ENCODE measurements at places on chromosomes 12 and 14.

DNA sequence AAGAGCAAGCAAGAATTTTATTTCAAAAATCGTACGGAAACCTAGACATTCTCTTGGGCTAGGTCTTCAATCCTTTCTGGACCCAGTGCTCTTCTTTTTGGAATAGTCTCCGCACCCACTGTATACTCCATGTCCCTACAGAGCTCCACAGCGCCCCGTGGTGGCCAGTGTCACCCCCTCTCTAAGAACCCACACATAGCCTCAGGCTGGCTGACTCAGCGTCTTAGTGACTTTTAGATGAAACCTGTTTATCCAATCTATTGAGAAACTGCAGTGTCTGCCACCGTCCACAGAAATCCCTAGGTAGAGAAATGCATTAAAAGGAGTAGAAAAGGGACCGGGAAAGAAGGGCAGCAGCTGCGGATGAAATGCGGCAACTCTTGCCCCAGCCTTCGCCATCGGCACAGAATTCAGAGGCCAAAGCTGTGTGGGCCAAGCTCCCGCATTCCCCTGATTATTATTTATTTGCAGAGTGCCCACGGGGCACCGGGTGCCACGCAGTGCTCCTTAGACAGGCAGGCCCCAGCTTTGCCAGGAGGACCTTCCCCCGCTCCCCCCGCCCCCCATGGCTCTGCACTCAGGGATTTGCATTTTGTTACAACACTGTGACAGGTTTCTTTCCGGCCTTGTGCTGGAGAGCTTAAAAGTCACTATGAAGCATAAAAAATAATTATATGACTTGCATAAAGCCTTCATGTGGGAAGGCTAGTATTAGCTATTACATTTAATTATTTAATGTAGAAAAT is 170.1 kb upstream of the FKBP4 start:
- no peak for DNase-seq

DNA sequence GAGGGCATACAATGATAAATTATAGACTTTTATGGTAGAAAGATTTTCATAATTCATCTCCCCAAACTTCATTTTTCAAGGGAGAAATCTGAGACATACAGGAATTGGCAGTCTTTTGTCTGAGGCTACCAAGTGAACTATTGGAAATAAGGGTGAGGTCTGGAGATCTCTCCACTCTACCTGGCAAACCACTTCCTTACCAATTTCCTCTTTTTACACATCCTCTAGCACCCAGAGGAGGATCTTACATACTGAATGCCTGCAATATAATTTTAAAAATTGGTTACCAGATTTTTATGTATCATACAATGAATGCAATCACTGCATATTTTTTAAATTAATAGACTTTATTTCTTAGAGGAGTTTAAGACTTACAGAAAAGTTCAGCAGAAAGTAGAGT is 6.6 kb downstream of the PDE6H start:
- no peak for DNase-seq

- no peak for DNase-seq
Observed at GRCh38 chr12:4307593-4308333, 13.2 kb upstream of the TIGAR start.

- no peak for DNase-seq
Observed at GRCh38 chr14:71883094-71883493, 49.1 kb upstream of the RGS6 start.

DNA sequence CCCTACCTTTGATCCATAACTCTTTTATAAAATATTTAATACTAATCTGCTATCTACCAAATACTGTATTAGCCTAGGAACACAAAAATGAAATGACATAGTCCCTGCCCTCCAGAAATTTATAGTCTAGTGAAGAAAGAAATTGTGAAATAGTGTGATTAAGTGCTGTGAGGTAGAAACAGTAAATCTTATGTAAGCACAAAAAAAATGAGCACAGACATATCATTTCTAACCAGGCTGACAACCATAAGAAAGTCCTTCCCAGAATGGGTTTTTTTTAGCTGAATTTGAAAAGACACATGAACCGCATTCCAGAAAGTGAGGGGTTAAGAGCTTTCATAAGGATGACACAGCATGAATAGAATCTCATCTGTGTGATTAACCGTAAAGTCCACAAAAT is 145.9 kb downstream of the SOX5 start:
- DNase-seq = no peak

DNA sequence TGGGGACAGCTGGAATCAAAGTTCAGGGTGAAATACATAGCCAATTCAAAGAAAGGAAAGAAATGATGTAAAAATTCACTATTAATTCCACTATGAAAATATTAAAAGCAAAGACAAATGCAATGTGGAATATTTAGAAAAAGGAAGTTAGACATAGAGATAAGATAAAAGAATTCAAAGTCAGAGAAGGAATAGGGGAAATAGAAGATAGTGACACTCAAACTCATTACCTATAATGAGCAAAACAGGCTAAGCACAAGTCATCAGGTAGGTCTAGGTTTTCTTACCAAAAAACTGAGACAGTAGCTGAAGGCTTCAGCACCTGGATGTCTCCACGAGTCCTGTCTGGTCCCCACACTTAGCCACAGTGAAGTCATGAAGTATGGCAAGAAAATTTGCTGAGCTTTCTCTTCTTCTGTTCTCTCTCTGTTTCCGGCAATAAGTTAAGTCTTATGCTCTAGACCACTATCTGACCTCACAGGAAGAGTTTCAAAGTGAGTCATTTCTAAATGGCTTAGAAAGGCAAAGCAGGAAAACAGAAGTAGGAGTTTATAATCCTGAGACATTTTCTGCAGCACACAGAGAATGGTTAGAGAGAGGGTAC is at the start of gene C3AR1:
Gene C3AR1 (minus strand): TSS at position 369 of the 604 bp plus-strand sequence. CDS start 6,174 bp downstream, outside the sequence.
- peak; percentile 13 for DNase-seq

DNA sequence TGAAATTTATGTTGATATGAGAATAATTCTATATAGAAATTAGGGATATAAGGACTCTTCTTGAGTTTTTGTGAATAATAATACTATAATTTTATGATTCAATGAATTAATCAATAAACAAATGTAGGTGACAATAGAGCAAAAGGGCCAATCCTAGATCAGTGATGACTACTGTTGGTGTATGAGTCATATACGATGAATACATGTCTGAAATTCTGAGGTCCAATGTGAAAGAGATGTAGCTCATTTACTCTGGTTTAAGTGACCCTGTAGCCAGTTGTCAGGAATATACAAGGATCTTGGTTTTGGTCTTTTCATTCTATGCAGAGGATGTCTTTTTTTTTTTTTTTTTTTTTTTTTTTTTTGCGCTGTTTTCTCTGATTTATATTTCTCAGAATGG is 72.1 kb upstream of the RTL1 start:
- no peak for DNase-seq

- DNase-seq = no peak
Observed at GRCh38 chr14:63909984-63910383, 57.2 kb downstream of the SYNE2 start.

DNA sequence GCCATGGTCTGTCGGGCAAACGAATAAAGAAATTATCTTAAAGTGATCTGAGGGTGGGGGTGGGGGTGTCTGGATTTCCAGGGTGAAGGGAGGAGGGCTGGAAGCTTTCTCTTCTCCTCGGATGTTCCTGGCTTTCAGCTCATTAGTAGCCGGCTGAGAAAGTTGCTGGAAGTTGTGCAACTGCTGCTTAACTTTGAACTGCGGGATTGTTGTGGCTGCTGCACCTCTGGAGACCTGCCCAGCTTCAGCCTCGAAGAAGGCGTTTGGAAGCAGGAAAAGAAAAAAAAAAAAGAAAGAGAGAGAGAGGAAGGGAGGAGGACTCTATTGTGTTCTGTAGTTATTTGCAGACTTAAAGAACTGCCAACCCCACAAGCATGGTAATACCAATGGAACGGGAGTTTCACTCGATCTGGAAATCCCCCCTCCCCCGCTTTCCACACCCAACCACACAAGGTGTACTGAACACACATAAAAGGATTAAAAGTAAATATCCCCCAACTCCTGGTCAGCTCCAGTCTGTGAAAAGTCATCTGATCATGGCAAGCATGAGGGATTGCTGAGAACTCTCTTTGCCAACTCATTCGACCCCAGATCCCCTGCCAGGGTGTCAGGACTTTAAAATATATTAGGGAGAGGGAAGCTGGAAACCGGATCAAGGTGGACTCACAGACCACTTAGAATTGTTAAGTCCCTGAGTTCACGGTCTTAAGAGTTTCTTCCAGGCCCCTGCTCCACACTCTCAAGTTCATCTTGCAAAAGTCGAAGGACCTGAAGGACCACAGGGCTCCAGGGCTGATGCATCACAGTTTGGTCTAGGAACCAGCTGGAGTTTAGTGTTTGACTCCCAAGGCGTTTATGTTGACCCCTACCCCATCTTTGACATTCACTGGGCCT is at the start of gene RASSF9:
Gene RASSF9 (minus strand): TSS at position 213 of the 894 bp plus-strand sequence. CDS start 208 bp downstream, at position 5.
- DNase-seq = no peak

DNA sequence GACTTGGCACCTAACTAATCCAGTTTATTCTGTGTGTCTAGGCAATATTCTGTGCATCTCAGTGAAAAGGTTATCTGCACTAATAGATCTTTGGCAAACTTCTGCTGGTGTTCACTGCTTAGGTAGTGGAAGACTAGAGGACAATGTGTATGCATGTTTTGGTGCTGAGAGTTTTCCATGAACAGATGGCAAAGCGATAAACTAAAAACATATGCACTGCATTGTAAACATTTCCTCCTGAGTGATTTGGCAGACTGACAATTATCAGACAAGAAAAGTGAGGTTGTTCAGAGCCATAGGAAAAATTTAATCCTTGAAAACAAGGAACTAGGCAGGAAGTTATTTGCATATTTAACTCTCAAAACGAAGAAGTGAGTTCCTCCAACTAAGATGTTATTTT is 400.4 kb downstream of the ATP23 start:
- no peak for DNase-seq

DNA sequence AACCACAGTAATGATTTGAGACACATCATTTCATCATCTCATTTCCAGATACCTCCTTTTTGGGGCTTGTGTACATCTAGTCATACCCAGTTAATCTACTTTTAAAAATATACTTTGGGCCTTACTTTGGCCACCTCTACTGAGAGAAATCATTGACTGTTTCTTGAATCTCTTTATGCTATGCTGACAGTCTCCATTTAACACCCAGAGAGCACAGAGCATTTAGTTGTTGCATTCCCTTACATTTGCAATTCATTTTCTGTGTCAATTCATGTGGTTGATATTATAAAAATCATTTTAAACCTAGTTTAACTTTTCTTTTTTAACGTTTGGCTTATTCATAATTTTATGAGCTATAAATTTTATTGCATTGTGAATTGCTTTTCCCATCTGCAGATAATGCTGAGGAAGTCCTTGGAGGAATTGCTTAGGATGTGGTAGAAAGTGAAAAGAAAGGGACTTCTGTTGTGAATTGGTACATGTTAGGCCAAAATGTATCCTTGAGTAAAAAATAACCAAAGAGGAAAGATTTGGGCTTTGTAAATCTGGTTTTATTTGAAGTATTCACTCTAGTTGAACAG is 17.0 kb upstream of the SLC15A5 start:
- DNase-seq = no peak

DNA sequence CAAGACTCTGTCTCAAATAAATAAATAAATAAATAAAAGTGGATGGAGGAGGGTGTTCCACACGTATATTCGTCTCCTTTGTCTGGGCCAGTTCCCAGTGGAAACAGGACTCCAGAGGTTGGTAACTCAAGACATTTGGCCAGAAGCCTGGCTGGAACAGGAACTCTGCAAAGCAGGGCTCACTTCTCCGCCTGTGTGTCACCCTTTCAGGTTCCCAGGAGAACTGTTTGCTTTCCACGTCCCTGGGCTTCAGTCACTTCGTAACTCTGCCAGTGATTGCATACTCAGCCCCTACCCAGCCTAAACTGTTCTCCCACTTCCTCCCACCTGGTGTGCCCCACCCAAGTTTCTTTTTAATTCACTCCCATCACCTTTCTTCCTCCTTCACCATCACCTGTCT is 7.0 kb upstream of the UBE2N start:
- no peak for DNase-seq

DNA sequence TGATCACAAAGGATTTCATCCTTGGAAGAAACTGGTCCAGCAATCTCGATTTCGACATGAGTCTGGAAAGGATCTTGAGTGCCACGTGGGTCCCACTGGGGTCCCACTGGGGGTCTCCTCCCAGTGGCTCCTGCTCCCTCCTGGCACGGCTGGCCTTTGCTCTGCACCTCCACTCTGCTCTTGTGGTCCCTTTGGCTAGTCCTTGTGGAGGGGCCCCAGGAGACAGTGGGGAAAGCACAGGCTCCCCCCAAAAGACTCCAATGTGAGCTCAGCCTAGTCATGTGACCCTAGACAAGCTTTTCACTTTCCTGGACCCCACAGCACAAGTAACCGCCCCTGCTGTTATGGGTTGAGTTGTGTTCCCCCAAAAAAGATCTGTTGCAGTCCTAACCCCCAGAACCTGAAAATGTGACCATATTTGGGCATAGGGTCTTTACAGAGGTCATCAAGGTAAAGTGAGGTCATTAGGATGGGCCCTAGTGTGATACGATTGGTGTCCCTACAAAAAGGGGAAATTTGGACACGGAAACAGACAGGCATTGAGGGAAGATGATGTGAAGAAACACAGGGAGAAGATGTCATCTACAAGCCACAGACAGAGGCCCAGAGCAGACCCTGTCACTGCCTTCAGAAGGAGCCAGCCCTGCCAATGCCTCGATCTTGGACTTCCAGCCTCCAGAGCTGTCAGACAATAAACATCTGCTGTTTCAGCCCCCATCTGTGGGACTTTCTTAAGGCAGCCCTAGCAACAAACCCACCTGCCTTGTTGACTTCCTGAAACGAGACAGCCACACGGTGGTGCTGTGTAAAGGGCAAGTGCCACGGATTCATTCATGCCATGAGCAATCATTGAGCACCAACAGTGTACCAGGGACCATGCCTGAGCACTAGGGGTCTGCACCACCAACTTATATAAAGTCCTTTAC is 23.8 kb upstream of the PPP2R5C start:
- DNase-seq = peak; percentile 33

- DNase-seq = no peak
Observed at GRCh38 chr12:124734224-124734788, 129.4 kb downstream of the SCARB1 start.

- no peak for DNase-seq
Observed at GRCh38 chr12:81022531-81022930, 55.3 kb upstream of the ACSS3 start.

- no peak for DNase-seq
Observed at GRCh38 chr12:17215759-17216570, 610.0 kb upstream of the LMO3 start.

DNA sequence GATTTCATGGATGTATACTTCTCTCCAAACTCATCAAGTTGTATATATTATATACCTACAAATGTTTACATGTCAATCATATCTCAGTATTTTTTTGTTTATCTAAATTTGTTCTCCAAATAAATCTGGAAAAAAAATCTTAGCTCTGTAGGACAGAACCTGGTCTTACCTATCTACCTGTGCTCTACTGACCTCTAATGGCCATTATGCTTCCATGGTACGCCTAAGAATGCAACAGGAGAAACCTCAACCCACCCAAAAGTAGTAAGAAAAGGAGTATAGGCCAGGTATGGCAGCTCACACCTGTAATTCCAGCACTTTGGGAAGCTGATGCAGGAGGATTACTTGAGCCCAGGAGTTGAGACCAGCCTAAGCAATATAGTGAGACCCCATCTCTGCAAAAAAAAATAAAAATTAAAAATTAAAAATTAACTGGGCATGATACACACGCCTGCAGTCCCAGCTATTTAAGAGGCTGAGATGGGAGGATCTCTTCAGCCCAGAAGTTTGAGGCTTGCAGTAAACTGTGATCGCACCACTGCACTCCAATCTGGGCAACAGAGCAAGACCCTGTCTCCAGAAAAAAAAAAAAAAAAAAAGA is 8.7 kb downstream of the OR11H4 start:
- DNase-seq = no peak
